ENCODE measurements at places on chromosomes 3 and 15.

- DNase-seq: no peak
These were observed 73.4 kb upstream of the HACD2 start for GRCh38 chr3:123658118-123658851.

DNA sequence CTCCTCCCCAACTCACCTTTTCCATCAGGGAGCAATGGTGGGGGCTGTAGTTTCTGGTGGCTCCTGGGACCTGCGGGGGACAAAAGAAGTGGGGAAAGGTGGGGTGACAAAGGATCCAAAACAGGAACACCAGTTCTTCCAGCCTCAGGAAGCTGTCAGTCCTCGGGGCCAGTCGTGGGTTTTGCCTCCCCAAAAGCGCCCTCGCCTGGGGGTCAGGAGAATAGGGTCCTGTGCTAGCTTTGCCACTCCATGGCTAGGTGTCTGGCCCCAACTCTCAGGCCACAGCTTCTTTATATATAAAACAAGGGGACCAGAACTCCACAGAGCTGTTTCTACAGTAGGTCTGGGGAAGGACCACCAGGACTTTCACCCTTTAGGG, 4.0 kb downstream of the CCDC9B start:
- DNase-seq: no peak

DNA sequence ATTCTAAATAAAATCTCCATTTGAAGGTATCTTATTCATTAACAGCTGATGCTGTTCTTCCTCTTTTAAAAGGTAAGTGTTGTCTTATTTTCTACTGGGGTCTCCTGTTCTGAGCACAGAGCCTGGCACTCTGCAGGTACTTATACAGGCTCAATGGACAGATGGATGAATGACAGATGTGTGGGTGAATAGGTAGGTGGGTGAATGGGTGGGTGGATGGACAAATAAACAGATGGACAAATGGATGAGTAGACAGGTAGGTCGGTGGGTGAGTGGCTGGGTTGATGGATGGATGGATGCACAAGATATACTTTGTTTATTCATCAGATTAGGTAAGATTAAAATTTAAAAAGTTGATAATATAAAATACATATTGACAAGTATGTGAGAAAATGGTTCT, 53.5 kb downstream of the SLC41A3 start:
- DNase-seq: no peak

DNA sequence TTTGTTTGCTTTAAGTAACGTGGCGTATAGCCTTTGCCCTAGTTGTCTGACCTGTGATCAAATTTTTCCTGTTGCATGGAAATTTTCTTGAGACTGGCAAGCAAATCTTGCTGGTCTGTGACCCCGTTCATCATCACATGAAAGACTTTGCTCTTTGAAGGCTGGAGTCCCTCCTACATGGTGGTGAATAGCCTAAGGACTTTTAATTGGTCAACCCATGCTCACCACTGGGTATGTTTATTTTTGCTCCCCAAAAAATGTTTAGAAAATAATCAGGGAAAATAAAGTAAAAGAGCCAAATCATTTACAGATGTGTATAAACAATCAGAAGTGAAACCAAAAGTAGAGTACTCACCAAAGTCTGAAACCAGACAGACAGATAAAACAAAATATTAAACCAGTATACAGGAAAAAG, 1075.3 kb upstream of the ALCAM start:
- no peak for DNase-seq

DNA sequence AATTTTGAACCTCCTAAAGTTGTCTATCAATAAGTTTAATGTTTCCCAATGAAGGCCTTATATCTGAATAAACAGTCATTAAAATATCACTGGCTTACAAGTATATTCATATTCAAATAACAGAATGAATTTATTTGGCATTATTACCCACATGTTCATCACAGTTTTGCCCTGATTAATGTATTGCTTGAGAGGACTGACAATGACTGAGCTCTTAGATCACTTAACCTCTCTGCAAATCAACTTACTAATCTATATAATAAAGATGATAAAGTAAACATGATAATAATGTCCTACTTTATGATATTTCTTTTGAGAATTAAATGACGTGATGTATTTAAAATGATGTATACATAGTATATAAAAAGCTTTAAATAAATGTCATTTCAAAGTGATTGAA, 532.0 kb upstream of the GBE1 start:
- no peak for DNase-seq

GRCh38 chr15:63832620-63833019, 1.1 kb downstream of the HERC1 start:
- no peak for DNase-seq

- peak; percentile 14 for DNase-seq
These were observed 2.3 kb downstream of the SETD5 start for GRCh38 chr3:9399746-9400145.

Measured in NCI-H1694 treated with DMSO at 0.1 percent for 48 hours (cell line).